Posterior vena cava (tissue), 2 donors: ENCODE measurements at places on chromosomes 7 and 10.
A peak's percentile ranks its signal among the peaks of the same experiment; 100 is the strongest.

- no peak for DNase-seq
Measured at GRCh38 chr10:92222603-92223262, 68.1 kb downstream of the CPEB3 start.

DNA sequence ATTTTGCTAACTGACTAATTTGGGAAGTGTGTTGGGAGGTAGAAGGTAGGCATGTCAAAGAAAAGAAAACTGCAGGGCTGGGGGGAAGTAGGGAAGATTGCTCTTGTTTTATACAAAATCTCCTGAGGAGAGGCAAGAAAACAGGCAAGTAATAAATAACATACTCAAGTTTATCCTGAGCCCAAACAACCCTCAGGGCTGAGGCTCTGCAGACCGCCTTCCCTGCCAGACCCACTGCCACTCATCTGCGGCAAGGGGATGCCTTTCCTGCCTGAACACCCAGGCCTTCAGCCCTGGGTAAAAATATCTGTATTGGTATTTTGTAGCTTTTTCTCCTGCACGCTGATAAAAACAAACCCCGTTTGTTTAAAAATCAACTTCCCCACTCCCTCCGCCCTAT, 399.8 kb upstream of the NFE2L3 start:
- DNase-seq = no peak

- peak; percentile 22 for DNase-seq
Measured at GRCh38 chr7:155224116-155224811, 73.4 kb upstream of the INSIG1 start.

DNA sequence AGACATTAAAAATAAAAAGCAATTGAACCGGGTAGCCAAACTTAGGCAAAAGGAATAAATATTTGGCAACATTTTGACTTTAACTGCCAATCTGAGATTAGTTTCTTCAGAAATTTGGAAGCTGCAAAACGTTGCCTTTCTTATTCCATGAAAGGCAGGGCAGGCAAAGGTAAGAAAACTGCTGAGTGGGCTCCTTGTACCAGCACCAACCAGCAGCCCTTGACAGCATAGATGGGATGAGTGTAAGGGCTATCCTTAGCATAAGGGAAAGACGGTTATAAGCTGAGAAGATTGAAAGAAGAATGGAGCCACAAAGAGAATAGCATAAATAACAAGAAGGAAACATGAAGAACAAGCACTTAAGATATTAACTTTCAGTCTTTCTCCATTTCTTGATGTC, 28.6 kb downstream of the AP3M1 start:
- no peak for DNase-seq

- DNase-seq = no peak
Measured at GRCh38 chr10:63554657-63555056, 33.5 kb downstream of the REEP3 start.

DNA sequence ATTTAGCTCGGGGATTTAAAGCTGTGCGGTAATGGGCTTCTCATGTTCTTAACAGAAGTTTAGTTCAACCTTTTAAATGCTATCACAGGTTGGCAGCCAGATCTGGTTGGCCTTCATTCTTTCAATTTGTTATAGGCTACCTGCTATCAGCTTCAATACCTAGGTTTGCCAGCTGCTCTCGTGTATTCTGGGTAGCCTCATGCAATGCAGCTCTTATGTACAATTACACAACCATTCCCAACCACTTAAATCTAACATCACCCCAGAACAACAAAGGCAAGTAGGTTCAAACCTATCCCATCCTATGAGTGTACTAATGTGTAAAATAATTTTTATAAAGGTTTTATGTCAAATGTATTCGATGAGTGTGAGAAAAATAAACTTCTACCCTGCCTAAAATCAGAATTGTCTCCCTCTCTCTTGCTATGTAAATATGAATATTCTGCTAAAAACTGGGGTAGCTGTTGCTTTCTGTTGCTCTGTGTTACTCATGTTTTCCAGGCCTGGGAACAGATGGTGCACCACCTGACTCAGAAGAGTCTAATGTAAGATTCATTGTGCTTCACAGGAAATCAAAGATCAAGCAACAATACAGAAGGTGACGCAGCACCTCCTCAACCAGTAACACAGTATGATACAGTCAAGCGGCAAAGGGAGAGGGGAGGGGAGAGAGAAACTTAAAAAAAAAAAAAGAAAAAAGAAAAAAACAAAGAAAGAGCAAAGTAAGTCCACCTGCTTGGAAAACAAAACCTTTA, 188.6 kb downstream of the ETV1 start:
- no peak for DNase-seq

DNA sequence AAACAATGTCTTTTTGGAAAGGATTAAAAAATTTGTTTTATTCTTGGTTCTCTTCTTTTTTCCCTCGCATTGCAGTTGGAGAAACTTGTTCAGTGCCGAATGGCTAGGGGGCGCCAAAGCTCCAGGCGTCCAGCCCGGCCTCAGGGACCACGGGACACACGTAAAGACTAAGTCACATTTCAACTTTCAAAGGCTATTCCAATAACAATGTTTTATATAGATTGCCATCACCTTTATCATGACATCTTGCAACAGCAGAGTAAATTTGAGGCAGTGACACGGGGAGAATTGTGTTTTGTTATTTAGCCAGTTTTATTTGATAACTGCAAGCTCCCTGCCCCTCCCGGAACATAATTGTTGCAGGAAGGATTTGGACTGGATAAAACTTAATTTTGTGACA, 2.2 kb upstream of the IGFBP3 start:
- peak; percentile 94 for DNase-seq
